EH (cell line): ENCODE measurements at places on chromosomes 6 and 20.

DNA sequence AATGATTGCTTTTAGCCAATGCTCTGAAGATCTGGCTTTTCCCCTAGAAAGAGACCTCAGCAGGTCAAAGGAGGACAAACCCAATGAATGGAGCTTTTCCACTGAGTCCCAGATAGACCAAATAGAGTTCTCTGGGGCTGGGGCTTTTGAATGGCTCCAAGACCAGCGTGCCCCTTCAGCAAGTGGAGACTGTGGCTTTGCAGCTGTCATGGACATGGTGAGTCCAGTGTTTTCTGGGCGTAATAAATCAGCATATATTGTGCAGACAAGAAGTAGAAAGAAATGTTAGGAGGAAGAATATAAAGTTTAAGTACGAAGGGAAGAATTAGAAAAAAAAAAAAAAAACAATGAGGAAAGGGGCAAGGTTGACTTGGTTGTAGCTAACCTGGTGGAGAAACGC is 28.1 kb downstream of the ULBP1 start:
- DNase-seq, result no peak

DNA sequence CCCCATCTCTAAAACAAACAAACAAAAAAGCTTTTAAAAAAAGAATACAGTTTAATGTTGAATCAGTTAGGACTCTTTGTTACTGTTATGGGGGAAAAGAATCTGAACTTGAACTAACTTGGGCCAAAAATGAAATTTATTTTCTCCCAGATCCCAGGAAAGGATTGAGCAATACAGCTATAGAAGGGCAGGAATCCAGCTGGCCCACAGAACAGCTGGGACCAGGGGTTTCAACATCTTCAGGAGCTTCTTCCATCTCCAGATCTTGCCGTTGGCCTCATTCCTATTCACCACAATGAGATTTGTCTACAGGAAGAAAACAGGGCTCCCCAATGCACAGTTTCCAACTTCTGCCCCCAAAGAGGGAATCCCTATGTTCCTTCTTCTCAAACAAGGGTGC is 43.2 kb upstream of the AKAP12 start:
- peak; percentile 58 for DNase-seq

DNA sequence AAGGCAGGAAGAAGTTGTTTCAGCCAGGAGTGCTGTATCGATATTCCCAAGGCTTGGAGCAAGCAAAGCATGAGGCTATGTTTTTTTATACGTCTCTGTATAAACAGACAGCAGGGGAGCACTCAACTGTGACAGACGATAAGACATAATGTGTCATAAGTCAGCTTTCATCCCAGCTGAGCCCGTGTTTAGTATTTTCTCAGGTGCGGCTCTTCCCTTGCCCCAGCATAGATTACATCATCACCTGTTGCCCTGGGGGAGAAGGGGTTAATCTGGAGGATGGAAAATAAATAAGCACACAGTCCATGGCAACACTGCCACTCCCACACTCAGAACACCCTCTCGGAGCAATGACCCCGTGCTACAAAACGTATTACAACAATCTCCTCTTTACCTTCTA is 22.1 kb upstream of the KCNK5 start:
- DNase-seq, result no peak

DNA sequence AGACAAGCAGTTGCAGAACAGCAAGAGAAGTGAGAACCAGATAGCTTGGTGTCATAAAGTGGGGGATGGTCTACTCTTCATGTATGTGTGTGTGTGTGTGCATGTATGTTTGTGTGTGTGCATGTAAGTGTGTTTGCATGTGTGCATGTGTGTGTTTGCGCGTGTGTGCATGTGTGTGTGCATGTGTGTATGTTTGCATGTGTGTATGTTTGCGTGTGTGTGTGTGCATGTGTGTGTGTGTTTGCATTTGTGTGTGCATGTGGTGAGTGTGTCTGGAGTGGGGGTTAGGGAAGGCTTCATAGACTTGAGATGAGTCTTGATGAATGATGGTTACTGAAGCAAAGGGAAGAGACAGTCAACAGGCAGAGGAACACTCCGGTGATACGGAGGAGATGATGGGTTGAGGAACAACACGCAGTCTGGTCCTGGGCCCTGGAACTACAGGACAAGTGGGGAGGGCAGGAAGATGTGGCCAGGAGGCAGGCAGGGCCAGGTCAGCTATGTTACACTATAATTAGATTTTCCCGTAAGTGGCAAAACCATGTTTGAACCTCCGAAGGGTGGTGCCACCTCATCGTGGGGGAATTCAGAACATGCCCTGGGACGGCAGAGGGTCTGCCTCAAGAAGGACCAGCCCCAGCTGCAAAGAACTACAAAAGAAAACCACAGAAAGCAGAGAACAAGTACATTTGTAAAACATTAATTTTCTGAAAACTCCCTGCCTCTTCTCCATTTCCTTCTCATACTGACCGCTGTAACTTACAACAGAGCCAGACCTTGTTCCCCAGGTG is 38.7 kb upstream of the PDE10A start:
- no peak for DNase-seq

DNA sequence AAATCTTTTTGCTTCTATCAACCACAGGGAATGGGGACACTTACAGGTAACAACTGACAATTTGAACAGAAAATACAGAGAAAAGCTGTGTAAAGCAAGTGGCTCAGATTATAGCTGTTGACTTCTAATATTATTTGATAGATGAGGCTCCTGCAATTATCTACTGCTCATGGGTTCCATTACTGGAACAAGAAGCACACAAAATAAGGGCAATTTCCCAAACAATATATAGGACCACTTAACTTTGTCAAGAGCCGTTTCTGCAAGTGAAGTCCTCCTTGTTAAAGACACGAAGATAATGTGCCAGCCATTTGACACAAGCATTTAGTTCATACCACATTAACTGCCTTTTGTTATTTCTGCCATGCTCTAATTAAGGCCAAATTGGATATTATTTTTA is 315.5 kb upstream of the ARID1B start:
- no peak for DNase-seq

GRCh38 chr6:21868226-21868625 is 274.7 kb downstream of the SOX4 start:
- no peak for DNase-seq

GRCh38 chr20:3825526-3825925 is 5.2 kb downstream of the AP5S1 start:
- no peak for DNase-seq

- DNase-seq, result no peak
These were observed 4.0 kb upstream of the RAB5IF start for GRCh38 chr20:36601540-36601939.

- no peak for DNase-seq
These were observed 49.2 kb downstream of the CDH26 start for GRCh38 chr20:60007464-60007863.

- peak; percentile 19 for DNase-seq
These were observed 94.8 kb downstream of the MBOAT1 start for GRCh38 chr6:20117474-20117873.

GRCh38 chr6:131000544-131000943 is 62.5 kb downstream of the EPB41L2 start:
- DNase-seq, result no peak

GRCh38 chr20:47663354-47664067 is 121.8 kb downstream of the SULF2 start:
- DNase-seq, result peak; percentile 81

- no peak for DNase-seq
These were observed 559 bp upstream of the EYA4 start for GRCh38 chr6:133240511-133241085.

GRCh38 chr6:82877213-82878195 is 188.1 kb downstream of the UBE3D start:
- DNase-seq, result peak; percentile 59

DNA sequence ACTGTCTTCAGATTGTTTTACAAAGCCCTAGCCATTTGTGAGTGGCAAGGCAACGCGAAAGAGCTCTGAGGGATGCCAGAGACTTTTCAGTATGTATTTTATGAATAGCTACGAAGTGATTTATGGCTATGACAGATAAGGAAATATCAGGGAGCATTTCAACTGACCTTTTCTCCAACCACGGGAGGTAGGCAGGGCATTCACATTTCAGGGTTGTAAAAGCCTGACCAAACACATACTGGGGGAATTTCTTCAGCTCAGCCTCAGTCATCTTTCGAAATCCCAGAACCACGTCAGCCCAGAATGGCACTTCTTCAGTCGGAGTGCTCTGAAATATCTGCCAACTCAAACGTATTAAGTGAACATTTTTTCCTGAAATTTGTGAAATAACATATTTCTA is 10.8 kb downstream of the DDO start:
- DNase-seq, result peak; percentile 12

DNA sequence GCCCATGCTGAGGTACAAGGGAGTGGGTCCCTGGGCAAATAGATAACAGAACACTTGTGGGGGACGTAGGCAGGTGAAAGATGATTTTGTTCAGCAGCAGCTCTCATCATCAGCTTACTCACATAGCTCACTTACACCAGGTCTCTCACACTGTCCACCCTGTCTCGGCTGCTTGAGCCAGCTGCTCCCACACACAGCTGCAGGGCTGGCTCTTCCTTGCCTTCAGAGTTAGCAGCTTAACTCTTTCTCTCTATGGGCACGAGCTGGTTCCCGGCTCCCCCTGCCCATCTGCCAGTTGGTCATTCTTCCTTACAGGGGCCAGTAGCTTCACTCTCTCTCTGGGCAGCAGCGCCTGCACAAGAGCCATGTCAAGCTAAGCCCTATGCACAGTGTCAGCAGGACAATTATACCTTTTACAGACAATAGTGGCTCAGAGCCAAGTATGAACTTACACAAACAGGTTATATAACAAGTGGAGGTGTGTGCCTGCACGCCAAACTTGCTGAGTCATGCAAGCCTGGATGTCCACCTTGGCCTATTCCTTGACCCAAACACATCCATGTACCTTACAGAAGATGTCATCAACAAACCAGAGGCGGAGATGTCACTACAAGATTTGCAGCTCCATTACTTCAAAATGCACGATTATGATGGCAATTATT is 18.7 kb downstream of the ZNF391 start:
- no peak for DNase-seq

GRCh38 chr6:110295451-110296165 is 62.5 kb downstream of the METTL24 start:
- no peak for DNase-seq

DNA sequence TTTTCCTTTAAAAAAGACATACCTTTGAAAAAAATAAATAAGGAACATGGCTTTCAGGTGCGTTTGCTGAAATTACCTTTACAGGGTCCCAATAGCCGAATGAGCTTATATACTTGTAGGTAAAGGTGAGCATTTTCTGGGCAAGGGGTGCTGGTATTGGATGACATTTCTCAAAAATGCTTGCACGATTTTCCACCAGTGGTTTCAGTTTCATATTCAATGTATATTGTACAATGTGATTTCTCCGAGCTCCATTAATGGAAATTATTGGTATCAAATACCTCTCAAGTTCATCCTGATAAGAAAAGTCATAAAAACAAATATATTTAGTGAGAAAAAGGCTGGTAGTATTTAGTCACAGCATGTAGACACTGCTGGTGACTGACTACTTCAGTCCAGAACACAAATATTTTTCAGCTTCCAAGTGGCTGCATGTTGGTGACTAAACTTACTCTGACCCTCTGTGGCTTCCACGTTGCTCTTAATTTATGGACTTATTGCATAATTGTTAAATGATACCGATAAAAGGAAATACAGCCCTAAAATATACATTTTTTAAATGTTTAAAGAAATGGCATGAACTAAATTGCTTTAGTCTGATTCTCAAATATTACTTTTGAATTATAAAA is 32.9 kb upstream of the ZBTB24 start:
- DNase-seq, result peak; percentile 37

DNA sequence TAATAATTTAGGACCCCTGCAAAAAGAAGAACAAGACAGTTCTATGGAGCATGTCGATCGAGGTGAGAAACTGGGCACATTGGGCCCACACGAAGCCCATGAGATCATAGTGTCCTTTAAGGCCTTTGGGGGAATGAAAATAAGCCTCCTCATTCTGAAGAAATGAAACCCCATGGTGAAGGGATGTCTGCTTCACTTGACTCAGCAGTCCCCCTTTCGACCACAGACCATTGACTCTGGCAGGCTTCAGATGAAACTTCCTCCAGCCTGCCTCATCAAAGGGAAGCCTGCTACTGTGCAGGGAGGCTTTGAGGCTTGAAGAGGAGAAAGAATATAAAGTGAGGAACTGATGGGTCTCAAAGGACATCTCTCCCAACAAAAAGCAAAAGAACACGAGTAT is 144.2 kb upstream of the FBXL4 start:
- DNase-seq, result no peak

GRCh38 chr20:58458342-58459057 is 56.7 kb downstream of the APCDD1L start:
- DNase-seq, result peak; percentile 52

DNA sequence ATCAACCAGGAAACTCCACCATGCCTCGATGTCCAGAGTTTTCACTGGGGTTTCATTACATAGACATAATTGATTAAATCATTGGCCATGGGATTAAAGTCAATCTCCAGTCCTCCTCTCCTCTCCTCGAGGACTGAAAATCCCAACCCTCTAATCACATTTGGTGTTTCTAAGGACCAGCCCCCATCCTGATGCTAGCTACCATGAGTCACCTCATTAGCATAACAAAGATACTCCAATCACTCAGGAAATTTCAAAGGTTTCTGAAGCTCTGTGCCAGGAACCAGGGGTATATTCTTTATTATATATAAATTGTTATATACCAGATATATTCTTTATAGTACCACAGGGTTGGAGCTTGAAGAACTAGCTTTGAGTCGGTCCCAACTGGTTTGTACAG is 212.9 kb upstream of the PRND start:
- no peak for DNase-seq

DNA sequence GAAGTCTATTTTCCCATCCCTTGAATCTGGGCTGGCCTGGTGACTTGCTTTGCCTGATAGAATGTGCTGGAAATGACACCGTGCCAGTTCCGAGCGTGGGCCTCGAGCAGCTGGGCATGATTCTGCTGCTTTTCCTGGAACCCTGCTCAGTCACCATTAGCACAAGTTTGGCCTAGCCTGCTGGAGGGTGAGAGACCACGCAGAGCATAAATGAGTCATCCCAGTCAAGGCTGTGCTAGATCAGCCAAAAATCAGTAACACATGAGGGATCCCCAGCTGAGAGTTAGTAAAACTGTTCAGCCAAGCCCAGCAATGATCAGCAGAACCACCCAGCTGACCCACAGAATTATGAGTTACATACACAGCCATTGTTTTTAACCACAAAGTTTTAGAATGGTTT is 74.8 kb upstream of the TOP1 start:
- peak; percentile 65 for DNase-seq

DNA sequence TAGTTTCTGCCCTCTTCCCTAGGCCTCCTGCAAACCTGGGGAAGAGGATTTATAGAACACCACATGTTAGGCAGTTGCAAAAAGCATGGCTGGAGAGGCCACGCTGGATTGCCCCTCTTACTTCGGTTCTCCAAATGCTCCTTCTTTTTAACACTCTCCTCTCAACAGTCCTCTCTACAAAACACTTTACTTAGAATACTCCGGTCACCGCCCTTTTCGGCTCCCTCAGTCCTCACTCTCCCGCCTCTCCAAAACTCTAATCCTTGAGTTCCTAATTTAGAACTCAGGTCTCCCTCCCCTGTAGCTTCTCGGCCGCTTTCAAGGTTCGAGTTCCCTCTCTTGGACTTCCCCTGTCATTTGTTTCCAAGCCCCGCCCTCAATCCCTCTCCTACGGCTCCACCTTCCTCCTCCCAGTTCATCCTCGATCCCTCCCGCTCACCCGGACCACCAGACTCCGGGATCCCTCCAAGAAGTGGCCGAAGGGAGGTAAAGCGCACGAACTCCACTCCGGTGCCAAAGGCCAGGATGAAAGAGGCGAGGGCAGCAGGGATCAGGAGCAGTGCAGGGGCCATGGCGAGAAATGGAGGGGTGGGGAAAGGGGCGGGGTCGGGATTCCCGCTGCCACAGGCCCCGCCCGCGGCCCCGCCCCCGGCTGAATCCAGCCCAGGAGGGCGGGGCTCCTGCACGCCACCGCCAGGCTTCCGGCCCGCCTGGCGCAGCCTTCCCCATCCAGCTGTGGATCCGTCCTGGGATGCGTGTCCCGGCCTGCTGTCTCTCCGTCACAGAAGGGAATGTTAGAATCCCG is at the start of gene NRM:
Gene NRM (minus strand): TSS at position 582 of the 805 bp plus-strand sequence. CDS start 10 bp downstream, at position 572.
- peak; percentile 91 for DNase-seq
